Activated naive CD8-positive, alpha-beta T cell treated with anti-CD3 and anti-CD28 coated beads, Interleukin-2, amount 10 ng/mL, durations not matched to agents 7 days and 5 days (primary cell): ENCODE measurements at places on chromosomes 11 and 22.

DNA sequence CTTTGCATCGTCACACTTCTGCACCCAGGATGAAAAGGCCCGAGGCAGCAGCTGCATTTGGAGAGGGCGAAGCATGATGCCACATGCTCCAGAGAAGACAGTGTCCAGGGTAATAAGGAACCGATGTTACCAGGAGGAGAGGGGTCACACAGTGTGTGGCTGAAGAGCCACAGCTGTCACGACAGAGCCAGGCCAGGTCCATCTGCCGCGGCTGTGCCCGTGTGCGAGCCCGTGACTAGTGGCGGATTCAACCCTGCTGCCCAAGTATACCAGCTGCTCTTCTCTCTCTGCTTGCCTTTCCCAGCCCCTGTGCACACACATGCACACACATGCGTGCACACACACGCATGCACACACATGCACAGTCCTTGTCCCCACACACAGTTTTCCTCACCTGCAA is 1432.5 kb downstream of the BRD1 start:
- DNase-seq = no peak

GRCh38 chr22:41048791-41049717 is 43.3 kb upstream of the EP300 start:
- DNase-seq = no peak

- peak; percentile 52 for DNase-seq
These were observed 150.5 kb downstream of the FEZ1 start for GRCh38 chr11:125345421-125346178.

GRCh38 chr11:25057861-25058260 is 561.0 kb downstream of the LUZP2 start:
- no peak for DNase-seq

DNA sequence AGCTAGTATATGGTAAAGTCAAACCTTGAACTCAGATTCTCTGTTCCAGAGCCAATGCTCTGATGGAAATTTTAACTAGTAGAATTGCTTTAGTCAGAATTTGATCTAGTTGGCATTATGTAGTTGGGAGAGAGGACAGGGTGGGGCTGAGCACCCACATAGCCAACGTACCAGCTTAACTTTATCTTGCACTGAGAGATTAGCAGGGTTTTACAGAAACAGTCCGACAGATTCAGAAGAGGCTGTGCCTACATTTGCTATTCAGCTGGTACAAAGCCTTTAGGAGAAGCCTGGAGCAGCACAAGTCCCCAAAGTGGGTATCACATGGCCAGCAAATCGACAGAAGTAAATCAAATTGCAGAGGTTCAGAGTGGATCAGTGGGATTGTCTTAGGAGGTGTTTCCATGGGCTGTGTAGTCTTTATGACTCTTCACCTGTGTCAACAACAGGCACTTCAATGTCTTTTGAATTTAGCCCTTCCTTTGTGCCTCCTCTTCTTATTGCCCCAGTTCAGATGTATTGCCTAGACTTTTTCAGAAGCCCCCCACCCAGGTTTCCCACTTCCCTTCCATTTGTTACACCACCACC is 7.3 kb upstream of the CSRP3 start:
- DNase-seq = no peak

DNA sequence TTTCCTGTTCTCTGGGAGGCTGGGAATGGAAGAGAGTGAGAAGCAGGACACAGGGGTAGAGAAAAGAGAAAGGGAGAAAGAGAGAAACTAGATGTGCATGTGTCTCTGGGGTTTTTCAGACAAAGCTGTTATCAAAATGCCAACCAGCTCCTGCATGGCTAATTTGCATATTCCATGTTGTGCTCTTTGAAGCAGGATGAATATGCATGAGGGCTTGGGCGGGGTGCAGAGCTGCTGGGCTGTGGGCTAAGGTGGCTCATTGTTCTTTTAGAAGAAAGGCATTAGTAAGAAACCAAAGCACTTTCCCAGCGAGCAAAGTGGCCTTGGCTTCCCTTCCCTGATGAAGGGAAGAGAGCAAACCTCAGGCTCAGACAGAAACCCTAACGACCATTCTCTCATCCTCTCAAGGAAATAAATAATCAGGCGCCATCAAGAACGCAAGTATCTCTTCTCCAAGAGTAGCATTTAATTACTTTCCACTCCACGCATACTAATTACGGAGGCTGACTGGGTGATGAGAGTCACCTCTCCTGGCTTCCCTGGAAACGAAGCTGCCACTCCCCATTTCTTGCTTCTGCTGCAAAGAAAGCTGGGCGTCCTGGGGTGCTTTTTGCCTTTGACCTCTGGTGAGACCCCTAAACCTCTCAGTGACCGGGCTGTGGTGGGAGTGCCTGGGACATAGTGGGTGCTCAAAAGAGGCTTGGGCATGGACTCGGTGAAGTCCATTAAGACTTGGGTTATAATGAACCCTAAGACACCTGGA is 54.2 kb downstream of the FEZ1 start:
- no peak for DNase-seq

DNA sequence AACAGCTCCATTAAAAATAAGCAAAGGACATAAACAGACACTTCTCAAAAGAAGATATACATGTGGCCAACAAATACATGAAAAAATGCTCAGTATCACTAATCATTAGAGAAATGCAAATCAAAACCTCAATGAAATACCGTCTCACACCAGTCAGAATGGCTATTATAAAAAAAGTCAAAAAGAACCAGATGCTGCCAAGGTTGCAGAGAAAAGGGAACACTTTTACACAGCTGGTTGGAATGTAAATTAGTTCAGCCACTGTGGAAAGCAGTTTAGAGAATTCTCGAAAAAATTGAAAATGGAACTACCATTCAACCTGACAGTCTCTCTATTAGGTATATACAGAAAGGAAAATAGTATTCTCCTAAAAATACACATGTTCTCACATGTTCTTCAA is 102.4 kb upstream of the FIBIN start:
- DNase-seq = no peak

GRCh38 chr11:114172871-114173444 is 113.4 kb downstream of the ZBTB16 start:
- no peak for DNase-seq

DNA sequence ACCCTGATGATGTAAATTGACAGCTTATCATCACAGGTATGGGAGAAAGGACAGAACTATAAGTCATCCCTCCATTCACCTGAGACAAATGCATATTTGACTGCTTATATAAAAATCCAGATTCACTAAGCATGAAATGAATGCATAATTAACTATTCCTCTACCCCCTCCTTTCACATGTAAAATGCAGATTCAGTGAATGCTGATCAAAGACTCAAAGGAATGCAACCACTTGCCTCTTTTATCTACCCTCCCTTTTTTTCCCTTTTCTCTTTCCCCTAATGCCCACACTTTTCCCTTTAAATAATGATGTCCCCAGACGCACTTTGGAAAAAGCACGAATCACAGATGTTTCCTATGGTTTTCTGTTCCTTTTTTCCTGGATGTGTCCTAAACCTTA is 4.5 kb upstream of the PLAAT4 start:
- no peak for DNase-seq

GRCh38 chr11:8561461-8561860 is 32.6 kb downstream of the STK33 start:
- DNase-seq = no peak

GRCh38 chr11:132913886-132914285 is 618.4 kb downstream of the OPCML start:
- no peak for DNase-seq

- no peak for DNase-seq
These were observed 81.6 kb downstream of the YAP1 start for GRCh38 chr11:102191832-102192231.

DNA sequence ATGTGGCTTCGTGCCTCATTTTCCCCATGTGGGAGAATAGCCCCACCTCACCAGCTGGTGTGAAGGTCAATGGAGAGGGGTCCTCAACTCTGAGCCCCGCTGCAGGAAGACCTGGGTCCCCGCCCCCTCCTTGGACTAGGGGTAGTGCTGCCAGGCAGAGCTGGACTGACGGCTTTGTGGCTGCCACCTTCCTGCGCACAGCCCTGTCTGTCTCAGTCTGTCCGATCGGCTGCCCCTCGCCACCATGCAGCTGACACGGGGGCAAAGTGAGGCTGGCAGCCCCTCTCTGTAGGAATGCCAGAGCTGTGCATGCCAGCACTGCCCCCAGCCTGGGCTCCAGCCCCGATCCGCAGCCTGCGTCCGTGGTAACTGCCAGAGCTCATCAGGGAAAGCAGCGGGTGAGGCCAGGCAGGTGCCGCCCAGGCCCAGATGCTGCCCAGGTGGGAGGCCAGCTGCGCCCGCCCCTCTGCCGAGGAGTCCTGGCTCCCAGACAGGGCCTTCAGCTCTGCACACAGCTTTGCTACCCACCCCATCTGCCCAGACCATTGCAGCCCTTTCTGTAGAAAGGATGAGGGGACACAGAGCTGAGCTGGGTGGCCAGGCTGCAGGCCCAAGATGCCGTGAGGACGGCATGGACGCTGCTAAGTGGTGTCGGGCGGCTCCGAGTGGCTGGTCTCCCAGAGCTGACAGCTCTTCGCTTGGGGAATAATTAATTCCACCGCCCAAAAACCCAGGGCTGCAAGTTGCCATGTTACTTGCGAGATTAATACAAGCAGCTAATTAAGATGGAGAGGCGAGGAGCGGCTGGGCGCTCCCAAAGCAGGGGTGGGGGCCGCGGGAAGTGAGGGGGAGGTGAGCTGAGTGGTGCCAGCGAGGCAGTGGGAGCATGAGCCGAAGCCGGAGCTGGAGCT is 19.5 kb upstream of the FLRT1 start:
- DNase-seq = no peak

GRCh38 chr11:61967924-61968757 is 707 bp upstream of the FTH1 start:
- peak; percentile 75 for DNase-seq

GRCh38 chr11:111283945-111284481 is 14.3 kb upstream of the POU2AF3 start:
- no peak for DNase-seq

DNA sequence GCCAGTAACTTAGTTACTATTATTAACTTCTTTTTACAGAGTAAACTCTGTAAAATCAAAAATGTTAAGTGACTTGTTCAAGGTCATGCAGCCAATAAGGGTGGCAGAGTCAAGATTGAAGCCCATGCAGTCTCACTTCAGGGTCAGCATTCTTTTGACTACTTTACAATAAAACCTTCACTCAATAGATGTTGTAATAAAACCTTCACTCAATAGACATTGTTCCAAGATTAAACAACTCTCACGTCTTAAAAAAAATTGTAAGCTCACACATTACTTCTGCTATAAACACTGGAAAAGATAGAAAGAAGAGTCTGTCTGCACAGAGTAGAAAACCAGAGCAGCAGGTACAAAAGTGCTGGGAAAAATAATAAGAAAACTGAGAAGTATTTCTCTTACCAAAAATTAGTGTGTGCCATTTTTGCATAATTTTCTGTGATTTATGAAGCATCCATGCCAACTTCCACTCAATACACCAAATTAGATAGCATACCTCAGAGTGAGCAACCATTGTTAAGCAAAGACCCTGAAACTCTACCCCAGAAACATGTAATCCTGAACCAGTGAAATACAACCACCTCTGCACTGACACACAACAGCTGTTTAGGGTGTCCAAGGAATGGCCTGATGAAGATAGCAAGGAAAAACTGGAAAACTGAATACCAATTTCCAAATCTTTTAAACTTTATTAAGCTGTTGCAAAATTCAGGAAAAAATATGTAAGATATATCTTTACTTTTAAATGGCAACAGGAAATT is 4.9 kb upstream of the SOX6 start:
- DNase-seq = no peak

DNA sequence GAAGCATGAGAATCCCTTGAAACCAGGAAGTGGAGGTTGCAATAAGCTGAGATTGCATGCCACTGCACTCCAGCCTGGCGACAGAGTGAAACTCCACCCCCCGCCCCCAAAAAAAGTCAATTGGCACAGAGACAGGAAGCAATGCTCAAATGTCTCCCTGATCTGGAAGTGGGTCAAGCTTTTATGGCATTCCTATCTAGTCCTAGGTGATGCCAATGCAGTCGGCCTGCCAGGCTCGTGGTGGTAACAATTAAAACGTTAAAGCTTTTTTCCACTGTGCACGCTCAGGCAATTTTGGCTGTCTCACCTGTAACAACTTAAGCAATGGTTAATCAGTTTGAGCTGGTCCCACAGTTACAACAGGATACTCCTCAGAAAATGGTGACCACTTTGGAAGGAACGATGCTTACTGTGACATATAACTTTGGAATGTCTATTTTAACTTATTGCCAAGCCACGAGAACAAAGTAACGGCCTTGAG is 18.9 kb upstream of the PISD start:
- DNase-seq = no peak

- no peak for DNase-seq
These were observed 10.1 kb upstream of the SCN2B start for GRCh38 chr11:118186346-118187107.

- peak; percentile 75 for DNase-seq
These were observed 10.7 kb upstream of the NLRP6 start for GRCh38 chr11:267491-267994.

DNA sequence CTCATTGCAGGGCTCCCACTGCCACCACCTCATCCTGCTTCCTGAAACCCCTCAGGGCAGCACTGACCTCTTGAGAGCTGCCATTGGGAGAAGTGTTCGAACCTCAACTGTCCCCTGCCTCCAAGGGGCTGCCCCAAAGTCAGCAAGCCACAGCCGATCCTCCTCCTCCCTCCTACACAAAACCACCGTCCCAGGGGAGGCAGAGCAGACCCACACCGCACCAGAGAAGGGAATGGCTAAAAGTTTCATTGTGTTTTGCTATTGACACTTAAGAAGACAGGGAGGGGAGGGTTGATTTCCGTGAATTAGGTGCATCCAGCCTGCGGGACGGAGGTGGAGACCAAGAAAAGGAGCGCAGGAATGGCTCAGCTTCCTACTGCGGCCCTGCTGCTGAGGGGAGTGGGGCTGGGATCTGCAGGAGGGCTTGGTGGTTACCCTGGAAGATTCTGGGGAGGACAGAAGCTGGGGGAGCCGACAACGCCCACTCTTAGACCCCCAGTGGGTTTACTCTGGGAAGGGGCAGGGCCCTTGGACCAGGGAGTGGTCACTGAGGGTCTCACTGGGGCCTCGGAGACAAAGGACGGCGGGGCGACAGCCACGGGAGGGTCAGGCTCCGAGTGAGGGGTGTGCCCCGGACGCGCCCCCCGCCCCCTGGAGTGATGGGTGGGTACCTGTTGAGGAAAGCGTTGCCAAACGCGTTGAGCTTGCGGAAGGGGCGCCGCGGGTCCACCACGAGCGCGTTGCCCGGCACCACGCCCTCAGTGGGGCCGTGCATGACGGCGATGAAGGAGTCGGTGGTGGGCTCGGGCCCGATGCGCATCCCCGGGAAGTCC is 815 bp downstream of the EHD1 start:
- no peak for DNase-seq

GRCh38 chr11:2128130-2128510 is 11.1 kb downstream of the IGF2 start:
- peak; percentile 19 for DNase-seq

DNA sequence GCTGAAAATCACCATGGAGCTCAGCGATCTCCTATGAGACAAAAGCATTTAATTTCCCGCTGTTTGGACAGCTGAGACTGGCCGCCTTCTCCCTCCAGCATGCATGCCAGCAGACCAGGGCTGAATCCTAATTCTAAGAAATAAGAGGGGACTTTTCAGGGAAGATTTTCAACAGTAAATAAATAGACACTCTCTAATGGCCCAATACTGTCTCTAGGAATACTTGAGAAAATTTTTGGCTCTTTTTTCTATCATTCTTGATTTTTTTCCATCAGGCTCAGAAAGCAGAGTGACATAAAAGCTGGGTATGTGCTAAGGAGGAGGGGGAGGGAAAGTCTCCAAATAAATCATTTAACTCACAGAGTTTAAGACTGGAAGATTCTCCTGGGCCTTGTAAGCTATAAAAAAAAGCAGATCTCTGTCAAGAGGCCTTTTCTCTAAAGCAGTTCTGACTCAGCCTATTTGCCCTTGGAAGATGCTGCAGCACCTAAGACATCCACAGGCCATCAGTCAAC is 17.6 kb upstream of the SPON1 start:
- DNase-seq = no peak
